HuH-7.5 (cell line): ENCODE measurements at places on chromosomes 2 and 18.
A peak's percentile ranks its signal among the peaks of the same experiment; 100 is the strongest.

- DNase-seq, result no peak
These were observed 213.6 kb downstream of the RDH14 start for GRCh38 chr2:18346874-18347273.

GRCh38 chr2:195645413-195645812, 11.6 kb upstream of the SLC39A10 start:
- no peak for DNase-seq

GRCh38 chr18:76581261-76581660, 86.2 kb upstream of the ZNF516 start:
- DNase-seq, result no peak

DNA sequence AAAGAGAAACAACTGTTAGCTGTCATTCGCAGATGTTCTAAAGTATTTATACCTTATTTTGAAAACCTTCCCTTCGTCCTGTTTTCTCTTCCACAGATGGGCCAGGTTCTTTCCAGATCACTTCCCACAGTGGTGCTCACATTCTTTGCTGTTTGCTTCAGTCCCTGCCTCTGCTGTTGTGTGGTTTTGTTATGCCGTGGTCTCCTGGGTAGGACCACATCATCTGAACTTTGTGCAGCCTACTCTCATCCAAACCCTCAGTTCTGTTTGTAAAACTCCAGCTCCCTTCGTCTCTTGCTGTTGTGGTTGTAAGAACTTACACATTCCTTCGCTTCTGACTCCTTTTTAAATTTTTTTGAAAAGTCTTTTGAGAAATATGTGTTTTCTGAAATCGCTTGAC, 38.1 kb downstream of the ZNF236 start:
- no peak for DNase-seq

- no peak for DNase-seq
These were observed 10.4 kb downstream of the EN1 start for GRCh38 chr2:118837067-118837466.

- no peak for DNase-seq
These were observed 66.7 kb downstream of the AAK1 start for GRCh38 chr2:69576880-69577279.

DNA sequence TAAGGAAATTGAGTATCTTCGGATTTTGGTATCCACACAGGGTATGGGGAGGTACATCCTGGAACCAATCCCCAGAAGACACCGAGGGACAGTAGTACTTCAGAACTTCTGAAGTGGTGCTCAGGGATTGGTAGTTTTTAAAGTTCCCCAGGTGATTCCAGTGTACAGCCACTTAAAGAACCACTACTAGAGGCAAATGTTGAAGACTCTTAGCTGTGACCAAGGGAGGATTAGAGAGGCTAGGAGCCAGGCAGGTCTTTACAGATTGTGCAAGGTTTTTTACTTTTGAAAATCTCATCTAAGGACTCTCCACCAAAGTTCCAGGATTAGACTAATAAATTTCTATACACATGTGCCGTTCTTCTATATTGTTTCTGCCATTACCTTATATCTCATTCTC, 52.9 kb upstream of the GLS start:
- no peak for DNase-seq

DNA sequence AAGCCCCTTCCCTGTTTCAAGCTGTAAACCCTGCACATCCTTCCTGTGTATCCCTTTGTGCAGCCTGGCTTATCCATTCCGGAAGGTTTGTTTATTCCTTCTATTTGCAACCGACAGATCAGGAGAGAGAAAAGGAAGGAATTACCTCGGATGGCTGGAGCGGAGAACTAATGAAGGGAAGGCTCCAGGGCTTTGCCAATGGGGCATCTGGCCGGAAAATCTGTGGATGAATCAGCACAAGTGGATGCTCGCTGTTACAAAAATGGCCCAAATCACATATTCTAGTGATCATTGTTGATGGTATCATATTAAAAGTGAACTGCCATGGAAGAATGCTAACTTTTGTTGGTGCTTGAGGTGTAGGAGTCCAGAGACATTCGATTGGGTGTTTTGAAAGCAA, 97.1 kb downstream of the AQP4 start:
- no peak for DNase-seq

DNA sequence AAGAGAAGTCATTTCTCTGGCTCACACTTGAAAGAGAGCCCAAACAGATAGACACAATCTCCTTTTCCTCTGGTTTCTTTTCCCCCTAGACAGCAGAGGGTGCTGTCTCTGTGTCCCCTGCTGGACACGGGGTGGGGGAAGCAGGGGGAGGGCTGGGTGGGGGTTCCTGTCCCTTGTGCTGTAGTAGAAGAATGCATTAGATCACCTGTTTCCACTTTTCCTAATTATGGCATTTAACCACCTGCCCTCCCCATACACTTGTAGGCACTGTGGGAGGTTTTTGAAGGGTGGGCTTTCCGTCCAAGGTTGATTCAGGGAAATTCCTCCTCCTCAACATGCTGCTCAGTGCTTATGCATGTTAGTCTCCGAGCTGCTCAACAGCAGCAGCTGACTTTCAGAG, 206.2 kb upstream of the EPAS1 start:
- no peak for DNase-seq

- no peak for DNase-seq
These were observed 91.6 kb downstream of the DHRS9 start for GRCh38 chr2:169160926-169161481.

DNA sequence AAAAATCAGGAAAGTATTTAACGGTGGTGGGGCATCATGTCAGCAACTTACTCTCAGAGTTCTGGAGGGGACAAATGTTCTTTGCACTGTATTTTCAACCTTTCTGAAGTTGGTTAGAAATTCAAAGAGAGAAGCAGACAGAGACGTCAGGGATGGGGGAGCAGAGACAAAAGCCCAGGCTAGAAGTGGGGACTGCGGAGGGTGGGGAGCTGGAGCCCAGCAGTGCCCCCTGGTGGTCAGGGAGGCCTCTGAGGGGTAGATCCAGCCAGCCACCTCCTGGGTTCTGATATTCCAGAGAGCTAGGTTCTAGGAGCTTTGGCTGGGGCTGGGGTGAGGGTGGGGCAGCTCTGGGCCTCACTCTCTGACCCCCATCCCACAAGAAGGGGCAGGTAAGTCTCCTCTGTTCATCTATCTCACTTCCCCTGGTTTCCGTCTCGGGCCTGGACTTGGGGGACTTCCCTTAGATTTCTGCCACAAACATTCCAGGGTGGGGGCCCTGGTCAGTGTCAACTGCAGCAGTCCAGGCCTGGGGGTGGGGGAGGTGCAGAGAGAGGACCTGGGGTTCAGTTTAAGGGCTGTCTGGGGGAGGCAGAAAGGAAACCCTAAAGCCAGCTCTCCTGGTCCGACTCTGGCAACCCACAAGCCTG, 8.9 kb downstream of the TNS1 start:
- peak; percentile 86 for DNase-seq

DNA sequence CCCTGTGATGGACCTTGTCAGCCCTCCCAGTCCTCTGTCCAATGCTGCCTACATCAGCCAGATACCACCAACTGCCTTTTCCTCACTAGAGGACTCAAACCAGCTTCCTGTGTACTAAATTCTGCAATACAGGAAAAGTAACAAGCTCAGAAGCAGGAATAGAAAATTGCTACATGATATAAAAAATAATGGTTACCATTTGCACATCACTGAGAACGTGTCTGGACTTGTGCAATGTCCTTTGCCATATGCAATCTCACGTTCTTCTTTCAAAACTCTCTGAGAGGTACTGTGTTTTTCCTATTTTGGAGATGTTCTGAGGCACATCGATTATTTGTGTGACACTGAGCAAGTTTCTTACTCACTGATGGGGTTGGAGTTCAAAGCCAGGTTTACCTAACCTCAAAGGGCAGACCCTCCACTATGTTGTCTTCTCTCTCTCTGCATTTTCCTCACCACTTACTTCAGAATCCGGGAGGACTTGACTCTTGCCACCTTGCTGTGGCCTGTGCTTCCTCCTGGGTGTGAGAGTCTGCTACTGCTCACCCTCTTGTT, 12.1 kb downstream of the UPP2 start:
- DNase-seq, result no peak

DNA sequence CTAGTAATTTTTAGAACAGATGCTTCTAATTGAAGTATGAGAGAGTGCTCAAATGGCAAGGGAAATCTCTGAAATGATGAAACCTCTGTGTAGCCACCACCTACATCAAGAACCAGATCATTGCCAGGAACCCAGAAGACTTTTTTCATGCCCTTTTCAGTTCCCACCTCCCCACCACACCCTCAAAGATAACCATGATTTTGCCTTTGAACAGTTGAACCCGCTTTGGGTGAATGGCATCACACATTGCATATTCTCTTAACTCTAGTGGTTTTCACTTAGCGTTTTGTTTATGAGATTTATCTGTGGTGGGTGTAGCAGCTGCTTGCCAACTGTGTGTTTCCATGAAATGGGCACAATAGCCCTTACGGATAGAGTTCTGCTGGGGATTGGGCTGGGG, 142.9 kb upstream of the HDAC4 start:
- no peak for DNase-seq

- DNase-seq, result no peak
These were observed 17.3 kb upstream of the RHOB start for GRCh38 chr2:20429528-20429927.

GRCh38 chr2:63424329-63425078, 163.8 kb downstream of the WDPCP start:
- DNase-seq, result peak; percentile 10

DNA sequence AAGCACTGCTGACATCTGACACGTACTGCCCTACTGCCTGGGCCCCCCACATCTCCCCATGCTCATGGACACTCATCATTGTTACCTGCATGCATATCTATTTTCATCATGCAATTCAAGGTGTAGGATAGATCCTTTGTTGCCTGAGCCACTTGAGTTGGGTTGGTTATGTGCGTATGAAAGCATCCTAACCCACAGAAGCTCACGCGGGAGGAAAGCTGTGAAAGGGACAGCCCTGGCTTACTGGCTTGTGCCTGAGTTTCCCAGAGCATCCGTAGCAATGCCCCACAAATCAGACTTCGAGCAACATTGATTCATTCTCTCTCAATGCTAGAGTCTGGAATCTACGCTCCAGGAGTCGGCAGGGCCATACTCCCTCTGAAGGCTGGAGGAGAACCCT, 285.5 kb downstream of the PHLPP1 start:
- no peak for DNase-seq

GRCh38 chr18:26416652-26417150, 131.7 kb downstream of the KCTD1 start:
- DNase-seq, result no peak

GRCh38 chr2:197993830-197994229, 189.4 kb downstream of the PLCL1 start:
- no peak for DNase-seq

GRCh38 chr2:182228073-182228473, 198.8 kb downstream of the PDE1A start:
- DNase-seq, result no peak

- no peak for DNase-seq
These were observed 443.6 kb downstream of the TDRD15 start for GRCh38 chr2:21567395-21567794.

- DNase-seq, result no peak
These were observed 101.8 kb upstream of the MYO3B start for GRCh38 chr2:170076189-170076588.

GRCh38 chr2:26717362-26717761, 24.8 kb downstream of the KCNK3 start:
- DNase-seq, result no peak

- DNase-seq, result no peak
These were observed 116.8 kb upstream of the PID1 start for GRCh38 chr2:229387866-229388265.

DNA sequence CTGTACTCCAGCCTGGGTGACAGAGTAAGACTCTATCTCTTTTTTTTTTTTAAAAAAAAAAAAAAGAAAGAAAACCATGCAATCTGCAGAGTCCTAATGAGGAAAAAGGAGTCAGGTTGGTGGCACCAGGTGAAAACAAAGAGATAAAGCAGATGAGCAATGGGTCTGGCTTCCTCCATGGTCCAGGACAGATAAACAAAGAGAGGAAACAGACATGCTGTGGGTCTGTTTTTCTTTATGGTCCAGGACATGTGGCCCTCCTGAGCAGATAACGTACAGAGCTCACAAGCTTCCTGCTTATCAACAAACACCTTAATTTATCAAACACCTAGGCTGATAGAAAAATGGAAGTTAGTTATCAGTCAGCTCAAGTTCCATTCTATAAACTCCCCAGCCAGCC, 24.4 kb upstream of the TUBB6 start:
- DNase-seq, result no peak

- no peak for DNase-seq
These were observed 6.5 kb downstream of the SLC66A3 start for GRCh38 chr2:11161747-11162146.
